ENCODE measurements at places on chromosomes 2 and 18. TPM values are rescaled to one million over a fixed set of nuclear protein-coding genes. Genes with fewer than 3 reads are reported as not detected.

DNA sequence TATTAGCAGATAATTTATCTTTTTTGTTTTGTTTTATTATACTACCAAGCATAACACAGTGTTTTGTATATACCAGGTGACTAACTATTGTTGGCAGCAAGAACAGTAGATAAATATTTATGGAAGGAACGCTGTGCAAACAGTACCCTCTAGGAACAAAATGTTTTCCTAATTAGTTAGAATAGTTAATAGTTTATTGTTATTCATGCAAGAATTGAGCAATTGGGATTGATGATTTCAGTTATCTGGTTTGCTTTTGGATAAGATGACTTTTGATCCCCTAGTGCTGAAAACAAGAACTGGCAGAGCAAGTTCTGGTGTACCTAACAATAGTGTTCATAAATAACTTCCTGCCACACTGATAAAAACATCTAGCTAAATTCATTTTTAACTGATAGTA lies 323.3 kb downstream of the TGIF1 start:
- DNase-seq, result no peak

- DNase-seq, result no peak
Measured at GRCh38 chr18:65661391-65661790, 89.4 kb upstream of the CDH7 start.

- peak; percentile 60 for DNase-seq
Measured at GRCh38 chr2:240435457-240435947, at the start of gene GPC1. Gene GPC1 (plus strand): TSS chr2:240435663. CDS start chr2:240435919, 256 bp downstream.

DNA sequence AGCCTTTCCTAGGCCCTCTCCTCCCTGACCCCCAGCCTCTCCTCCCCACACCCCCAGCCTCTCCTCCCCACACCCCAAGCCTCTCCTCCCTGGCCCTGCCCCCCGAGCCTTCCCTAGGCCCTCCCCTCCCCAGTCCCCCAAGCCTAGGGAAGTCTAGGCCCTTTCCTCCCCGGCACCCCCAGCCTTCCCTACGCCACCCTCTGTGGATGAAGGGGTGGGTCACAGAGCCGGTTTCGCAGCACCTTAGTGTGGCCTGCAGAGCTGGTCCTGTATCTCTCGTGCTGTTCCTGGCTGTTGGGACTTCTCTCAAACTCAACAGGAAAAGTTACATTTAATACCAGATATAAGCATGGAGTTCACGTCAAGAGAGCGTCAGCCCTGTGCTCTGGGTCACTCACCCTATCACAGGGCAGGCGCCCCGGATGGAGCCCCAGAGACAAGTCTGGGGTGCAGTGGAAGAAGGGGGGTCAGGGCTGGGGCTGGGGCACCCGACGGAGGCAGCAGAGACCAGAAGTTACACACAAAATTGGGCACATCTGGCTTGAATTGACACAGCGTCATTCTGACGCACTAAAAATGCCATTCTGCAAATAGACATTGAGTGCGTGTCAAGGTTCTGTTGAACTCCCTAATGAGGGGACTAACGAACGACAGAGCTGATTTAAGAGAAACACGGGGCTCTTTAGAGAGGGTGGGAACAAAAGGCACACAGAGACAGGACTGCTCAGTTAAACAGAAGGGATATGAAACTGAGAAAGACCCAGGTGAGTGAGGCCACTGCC lies 24.0 kb downstream of the KCNIP3 start:
- no peak for DNase-seq

ONECUT2 gene
- 0.71 TPM for total RNA-seq

DNA sequence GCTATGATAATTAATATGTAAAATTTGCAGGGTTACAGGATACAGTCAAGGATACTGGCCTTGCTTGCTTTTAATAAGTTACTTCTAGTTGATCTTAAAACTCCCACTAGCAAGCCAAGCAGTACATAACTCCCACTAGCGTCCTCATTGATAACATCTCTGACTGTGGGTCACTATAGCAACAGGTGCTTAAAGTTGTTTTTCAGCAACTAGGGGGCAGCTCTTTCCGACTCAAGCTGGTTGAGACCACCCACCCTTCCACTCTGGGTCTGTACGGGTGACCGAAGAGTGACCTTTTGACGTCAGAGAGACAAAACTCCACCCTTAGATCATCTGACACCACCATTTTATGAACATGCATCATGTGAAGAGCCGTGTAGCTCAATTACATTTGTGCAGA lies 208.6 kb downstream of the MYO1B start:
- no peak for DNase-seq

DNA sequence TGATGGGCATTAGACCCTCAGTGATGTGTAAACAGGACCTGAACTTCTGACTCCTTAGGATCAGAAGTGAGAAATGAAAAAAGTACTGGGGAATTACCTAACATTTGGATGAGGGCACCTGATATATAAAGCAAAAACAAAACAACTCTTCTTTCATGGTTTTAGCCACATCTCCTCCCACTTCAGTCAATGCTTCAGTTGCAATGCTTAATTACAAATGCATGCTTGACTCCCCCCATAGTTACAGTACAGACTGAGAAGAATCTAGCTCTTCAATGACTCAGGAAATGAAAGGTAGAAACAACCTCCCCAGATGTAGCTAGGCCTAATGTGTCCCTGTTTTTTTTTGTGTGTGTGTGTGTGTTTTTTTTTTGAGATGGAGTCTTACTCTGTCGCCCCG lies 276.8 kb upstream of the POU3F3 start:
- no peak for DNase-seq

CNOT9 gene
- 114 TPM for total RNA-seq

UGT1A6 gene
- 0.05 TPM for total RNA-seq

- DNase-seq, result no peak
Measured at GRCh38 chr2:99805930-99806476, 316.2 kb upstream of the REV1 start.

POMC gene
- not detected for total RNA-seq

AMMECR1L gene
- 15.8 TPM for total RNA-seq

TPGS2 gene
- 285 TPM for total RNA-seq

GRCh38 chr2:72919414-72920317 lies 2.3 kb downstream of the EMX1 start:
- no peak for DNase-seq

- DNase-seq, result no peak
Measured at GRCh38 chr2:66960161-66960560, 437.0 kb upstream of the ETAA1 start.

- DNase-seq, result no peak
Measured at GRCh38 chr18:9831723-9832199, 54.0 kb upstream of the TXNDC2 start.

POTEJ gene
- total RNA-seq, result not detected

UXS1 gene
- total RNA-seq, result 31.5 TPM

SGPP2 gene
- not detected for total RNA-seq

DNA sequence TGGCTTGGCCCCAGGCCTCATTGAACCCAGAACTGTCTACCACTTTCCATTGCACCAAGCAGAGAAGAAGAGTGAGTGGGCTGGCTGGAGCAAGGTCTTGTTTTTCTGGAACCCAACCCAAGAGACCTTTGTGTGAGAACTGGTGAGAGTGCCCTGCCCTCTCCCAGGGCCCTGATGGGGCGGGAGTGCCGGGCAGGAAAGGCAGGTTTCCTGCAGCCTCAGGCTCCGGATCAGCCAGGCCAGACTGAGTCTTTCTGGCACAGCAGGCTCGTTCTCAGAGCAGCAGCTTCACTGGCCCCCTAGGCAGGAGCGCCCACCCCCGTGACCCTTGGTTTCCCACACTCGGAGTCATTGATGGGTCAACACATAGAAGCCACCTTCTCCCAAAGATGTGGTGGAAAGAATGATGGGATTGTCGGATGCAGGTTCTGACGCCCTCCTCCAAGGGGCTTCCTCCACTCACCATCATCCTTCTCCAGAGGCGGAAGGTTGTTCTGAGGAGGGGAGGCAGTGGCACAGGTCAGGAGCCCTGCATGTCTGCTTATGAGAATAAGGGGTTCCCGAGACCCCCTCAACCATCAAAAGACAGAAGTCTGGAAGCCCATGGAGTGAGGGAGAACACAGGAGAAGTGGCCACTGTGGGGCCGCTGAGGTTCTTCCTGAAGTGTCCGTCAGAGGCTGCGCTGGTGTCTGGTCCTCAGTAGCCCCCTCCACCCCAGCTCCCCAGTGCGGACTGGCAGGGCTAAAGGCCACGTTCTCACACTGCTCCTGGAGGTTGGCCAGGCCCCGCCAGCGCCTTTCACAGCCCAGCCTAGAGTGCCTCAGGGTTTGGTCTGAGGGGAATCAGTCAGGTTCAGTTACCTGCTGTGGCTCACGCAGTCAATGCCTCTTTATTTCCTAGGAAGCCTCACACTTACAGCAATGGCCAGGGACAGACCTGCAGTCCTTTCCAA lies 62.8 kb upstream of the LAPTM4A start:
- DNase-seq, result no peak

DNA sequence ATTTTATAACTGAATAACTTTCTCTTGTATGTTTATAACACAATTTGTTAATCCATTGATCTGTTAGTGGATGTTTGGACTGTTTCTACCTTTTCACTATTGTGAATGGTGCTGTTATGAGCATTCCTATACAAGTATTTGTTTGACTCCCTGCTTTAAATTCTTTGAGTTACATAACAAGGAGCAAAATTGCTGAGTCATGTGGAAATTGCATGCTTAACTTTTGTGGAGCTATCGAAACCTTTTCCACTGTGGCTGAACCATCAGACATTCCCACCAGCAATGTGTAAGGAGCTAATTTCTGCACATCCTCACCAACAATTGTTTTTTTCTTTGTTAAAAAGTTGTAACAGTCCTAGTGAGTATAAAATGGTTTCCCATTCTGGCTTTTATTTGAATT lies 415.5 kb downstream of the CBLN2 start:
- no peak for DNase-seq

DNA sequence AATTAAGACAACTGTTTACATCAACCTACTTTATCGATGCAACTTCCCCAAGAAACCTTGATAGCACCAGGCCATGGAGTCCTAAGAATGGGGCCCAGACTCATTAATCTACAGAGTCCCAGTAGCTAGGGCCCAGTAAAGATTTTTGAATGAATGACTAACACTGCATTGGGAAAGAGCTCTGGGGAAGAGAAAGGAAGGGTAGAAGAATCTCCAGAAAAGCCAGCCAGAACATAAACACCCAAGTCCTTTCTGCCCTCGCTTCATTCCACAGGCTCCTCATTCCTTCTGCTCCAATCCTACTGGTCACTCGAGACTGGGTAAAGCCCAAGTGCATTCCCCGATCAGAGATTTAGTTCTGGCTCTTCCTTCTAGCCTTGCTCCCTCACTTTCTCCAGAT lies 44.3 kb downstream of the CYRIA start:
- DNase-seq, result no peak

DNA sequence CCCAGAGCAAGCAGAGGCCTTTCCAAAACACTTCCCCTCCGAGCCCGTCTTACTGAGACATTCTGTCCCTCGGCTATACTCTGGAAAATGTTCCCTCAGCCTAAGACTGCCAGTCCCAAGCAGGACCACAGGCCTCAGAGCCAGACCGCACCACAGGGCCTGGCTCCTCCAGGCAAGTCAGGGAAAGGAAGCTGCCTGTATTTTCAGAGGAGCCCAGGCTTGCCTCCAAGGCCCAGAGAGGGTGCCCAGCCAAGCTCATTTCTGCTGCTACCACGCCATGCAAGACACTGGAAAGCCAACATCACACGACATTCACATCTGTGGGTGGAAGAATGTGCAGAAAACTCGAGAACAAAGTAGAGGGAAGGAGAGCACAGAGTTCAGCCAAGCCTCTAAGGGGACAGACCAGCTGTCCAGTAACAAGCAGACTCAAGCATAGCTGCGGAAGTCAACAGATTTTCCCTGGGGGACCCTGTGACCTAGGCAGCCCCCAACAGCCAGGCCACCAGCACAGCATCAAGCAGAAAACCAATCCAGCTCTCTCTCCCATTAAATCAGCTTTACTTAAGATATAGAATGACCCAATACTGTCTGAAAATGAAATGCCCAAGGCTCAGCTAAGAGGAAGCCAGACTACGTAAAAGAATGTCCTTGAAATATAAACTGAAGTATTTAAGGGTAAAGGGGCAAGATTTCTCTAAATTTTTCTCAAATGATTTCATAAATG lies 123.9 kb downstream of the ZFP36L2 start:
- no peak for DNase-seq
